GM13977 (cell line): ENCODE measurements at places on chromosomes 5 and 9.

DNA sequence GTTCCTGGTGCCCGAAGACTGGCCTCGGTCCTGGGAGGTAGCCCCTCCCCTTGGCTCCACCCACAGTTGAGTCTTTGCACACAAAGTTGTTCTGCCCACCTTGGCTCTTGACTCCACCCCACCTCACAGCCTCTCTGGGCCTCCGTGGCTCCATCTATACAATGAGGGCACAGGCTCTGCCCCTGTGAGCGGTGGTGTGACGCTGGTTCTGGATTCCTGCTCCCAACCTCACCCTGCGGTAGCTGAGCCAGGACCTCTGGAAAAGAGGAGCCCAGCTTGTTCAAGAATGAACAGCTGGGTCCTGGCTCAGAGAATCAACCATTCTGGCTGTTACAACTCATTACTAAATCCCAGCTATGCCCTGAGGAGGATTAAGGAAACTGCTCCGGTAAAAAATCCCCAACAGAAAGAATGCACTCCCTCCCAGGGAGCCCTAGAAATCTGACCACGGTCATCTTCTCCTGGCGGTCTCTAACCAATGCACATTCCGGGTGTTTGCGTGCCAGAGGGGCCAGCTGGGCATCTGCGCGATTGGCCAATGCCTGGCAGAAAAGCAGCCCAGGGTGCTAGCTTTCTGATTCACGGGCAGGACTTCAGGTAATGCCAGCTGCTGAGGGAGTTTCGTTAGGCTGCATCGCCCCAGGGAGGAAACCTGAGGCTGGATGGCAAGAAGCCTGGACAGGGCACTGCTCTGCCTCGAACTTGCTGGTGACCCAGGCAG is 9.9 kb upstream of the GRHPR start:
- DNase-seq: no peak

- no peak for DNase-seq
These were observed 37.9 kb downstream of the SH3TC2 start for GRCh38 chr5:149024943-149025342.

GRCh38 chr9:33750307-33750838 is 45.0 kb upstream of the PRSS3 start:
- DNase-seq: no peak

DNA sequence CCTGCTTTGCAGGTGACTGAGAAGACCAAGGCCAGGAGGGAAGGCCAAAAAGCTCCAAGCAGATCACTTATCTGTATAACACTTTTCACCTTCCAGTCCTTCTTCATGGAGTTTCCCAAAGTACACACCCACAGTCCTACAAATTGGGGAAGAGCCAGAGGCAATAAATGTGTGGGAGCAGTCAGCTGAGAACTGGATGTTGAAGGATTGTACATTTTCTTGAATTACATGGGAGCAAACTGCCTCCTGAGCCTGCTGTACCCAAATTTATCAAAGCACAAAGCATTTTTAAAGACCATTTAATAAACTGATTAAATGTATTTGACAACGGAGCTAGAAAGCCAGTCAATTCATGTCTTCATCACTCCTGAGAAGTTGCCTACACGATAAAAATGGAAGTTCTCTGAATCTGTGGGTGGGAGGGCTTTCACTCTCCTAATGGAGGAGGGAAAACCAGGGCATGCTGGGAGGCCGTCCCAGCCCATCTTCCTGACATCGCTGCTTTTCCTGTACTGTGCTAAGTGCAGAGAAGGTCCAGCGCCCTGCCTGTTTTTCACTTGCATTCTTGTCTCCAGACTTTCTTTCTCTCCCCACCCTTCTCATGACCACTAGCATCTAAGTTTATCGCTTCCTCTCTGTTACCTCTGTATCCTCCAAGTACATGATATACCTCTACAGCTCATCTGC is 79.0 kb downstream of the KCNIP1 start:
- DNase-seq: no peak

GRCh38 chr9:131529597-131530545 is 1.2 kb downstream of the UCK1 start:
- DNase-seq: no peak

- DNase-seq: no peak
These were observed 146.1 kb downstream of the MAST4 start for GRCh38 chr5:66742083-66742895.

GRCh38 chr9:95678759-95679158 is 162.0 kb upstream of the PTCH1 start:
- DNase-seq: no peak

DNA sequence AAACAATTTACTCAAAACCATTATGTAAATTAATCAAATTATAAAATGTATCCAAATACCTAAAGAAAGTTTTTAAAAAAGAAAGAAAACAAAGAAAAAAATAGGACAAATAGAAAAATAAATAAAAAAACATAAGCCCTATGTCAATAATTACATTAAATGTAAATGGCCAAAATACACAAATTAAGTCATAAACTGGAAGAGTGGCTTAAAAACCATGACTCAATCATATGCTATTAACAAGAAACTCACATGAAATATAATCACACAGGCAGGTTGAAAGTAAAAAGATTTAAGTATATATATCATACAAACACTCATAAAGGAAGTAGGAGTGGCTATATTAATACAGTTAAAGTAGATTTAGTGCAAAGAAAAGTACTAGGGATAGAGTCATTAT is 95.3 kb downstream of the PRELID2 start:
- no peak for DNase-seq

- DNase-seq: no peak
These were observed 139.2 kb upstream of the LHFPL2 start for GRCh38 chr5:78787783-78788182.
